ENCODE measurements at places on chromosomes 3 and 15.

DNA sequence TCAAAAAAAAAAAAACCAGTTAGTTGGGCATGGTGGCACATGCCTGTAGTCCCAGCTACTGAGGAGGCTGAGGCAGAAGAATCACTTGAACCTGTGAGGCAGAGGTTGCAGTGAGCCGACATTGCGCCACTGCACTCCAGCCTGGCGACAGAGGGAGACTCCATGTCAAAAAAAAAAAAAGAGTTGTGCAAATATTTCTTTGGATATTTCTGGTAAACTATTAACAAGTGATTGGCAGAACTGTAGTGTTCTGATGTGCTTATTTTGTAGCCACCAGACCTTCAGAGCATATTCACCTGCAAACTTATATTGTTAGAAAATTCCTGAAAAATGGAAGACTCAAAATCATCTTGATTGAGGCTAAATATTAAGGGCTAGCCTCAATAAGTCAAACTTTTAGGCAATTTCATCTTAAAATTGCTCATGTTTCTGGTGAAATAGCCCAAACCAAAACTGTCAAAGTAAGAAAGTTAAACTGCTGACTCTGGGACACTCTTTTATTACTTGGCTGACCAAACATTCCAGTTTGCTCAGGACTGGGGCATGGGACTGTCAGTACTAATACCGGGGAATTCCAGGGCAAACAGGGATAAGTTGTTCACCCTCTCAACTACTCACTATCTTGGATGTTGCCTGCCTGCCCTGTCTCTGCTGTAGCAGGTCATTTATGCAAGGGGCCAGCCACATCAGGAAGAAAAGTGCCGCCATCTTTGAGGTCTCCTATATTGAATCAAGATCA, 37.0 kb downstream of the ABHD2 start:
- DNase-seq = no peak

DNA sequence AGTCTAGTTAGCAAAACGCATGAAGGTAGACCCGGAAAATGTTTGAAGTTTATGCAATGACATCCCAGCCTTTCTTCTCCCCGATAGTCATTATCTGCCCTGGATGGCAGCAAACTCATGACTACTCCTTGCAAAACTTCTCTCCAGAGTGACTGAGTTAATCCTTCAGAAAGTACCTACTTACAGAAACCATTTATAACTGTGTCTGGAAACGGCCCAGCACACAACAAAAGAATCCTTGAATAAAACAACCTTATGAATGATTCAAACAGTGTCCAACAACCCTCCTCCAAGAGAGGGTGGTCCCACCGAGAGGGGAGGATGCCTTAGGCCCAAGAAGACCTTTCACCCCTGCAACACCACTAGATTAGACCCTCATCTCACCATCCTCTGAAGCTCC, 14.2 kb downstream of the ST8SIA2 start:
- no peak for DNase-seq

DNA sequence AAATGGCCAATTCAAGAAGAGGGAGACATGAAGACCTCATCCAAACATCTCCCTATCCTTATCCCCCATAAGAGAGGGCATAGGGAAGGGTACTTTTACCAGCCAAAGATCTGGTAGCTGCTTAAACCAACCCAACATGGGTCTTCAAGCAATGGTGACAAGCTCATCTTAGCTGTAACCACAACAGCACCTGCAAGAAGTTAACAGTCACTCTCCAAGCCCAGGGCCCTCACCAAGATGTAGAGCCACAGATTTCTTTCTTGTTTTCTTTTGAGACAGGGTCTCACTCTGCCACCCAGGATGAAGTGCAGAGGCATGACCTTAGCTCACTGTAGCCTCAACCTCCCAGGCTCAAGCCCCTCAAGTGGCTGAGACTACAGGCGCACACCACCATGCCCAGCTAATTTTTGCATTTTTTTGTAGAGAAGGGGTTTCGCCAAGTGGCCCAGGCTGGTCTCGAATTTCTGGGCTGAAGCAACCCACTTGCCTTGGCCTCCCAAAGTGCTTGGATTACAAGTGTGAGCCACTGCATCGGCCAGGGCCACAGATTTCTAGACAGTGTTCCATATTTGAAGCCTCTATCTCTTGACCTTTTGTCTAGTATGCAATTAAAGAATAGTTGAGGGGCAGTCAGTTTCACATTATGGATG, 57.1 kb downstream of the DHX30 start:
- no peak for DNase-seq

GRCh38 chr3:192915722-192916121, 1.9 kb downstream of the MB21D2 start:
- no peak for DNase-seq

DNA sequence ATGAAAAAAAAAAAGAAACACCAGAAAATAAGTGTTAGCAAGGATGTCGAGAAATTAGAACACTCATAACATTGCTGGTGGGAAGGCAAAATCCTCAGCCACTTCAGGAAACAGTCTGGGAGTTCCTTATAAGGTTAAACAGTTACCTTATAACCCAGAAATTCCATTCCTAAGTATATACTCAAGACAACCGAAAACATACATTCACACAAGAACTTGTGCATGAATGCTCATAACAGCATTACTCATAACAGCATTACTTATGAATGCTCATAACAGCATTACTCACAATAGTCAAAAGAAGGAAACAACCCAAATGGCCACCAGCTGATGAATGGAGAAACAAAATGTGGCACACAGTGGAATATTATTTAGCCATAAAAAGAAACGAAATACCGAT, 34.8 kb upstream of the DCP1A start:
- DNase-seq = no peak

DNA sequence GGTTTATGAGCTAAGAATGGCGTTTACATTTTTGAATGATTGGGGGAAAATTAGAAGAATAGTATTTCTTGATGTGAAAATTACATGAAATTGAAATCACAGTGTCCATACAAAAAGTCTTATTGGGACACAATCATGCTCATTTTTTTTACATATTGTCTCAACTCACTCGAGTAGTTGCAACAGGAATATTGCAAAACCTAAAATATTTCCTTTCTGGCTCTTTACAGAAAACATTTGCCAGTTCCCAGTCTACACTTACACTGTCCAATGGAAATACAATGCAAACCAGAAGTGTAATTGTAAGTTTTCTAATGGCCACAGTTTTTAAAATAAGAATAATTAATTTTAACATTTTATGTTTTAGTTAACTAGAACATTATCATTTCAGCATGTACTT, 137.8 kb downstream of the SAMMSON start:
- DNase-seq = no peak

DNA sequence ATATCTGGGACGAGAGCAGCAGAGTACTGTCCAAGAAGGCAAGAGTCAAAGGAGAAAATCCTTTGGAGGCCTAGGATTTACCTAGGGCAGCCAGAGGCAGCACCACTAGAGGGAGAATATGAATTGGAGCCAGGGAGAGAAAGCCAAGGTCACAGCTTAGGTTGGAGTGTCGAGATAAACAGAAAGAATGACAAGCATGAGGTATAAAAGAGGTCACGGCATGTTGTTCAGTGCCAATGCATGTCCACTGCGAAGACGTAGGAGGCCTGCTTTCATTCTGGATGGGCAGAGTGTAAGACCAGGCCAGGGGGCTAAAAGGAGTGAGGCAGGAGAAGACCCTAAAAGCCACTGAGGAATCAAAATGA, 47.2 kb downstream of the THBS1 start:
- no peak for DNase-seq
